ENCODE measurements at places on chromosomes 3 and 15.

GRCh38 chr3:114078126-114078525 lies 21.6 kb downstream of the QTRT2 start:
- DNase-seq = no peak

DNA sequence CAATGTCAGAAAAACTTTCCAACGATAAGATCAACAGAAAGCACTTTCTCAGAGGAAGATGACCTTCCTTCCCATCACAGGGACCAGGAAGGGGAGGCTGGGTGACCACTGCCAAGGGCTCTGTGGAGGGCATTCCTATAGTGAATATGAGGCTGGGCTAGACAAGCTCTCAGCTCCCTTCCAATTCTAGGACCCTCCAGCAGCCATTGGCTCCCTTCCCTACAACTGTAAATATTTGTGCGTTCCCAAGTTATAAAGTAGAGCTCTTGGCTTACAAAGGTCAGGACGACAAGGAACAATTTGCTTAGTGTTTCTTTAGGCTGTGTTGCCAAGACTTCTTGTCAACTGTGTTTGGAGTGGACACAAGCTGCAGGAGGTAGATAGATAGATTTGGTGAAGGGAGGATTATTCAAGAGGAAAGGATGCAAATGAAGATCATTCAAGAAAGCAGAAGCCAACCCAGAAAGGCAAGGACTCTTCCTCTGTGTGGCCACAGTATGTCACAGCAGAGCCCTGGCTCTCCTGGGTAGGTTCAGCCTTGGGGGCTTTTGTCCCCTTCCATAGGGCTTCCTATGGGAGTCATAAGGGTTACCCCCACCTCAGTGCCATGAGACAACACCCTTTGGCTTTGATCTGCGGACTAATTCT lies 223.6 kb upstream of the TLE3 start:
- DNase-seq = no peak

DNA sequence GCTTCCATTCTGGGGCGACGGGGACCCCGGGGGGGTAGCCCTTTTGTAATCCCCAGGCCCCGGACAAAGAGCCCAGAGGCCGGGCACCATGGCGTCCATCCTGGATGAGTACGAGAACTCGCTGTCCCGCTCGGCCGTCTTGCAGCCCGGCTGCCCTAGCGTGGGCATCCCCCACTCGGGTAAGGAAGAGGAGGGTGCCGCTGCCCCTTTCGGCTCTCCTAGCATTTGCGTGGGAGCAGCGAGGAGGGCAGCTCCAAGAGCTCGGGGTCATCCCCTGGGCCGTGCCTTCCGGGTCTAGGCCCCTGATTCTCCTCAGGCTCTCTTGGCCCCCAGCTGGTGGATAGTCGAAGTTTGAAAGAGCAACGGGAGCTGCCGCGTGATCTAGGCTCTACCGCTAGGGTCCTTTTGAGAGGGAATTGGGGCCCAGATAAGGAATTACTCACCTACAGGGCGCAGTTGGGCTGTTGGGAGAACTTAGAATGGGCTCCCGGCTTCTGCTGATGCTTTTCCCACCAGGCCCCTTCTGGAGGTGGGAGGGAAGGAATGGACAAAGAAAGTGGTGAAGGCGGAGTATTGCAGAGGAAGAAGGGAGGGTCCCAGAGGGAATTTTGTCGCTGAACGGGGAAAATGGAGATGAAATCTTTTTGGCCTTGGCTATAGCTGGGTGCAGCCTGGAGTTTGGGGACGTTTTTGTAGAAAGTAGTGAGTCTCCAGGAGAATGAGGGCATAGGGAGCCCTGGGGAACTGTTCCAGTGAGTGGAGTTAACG lies 615 bp downstream of the VPS18 start:
- peak; percentile 78 for DNase-seq

DNA sequence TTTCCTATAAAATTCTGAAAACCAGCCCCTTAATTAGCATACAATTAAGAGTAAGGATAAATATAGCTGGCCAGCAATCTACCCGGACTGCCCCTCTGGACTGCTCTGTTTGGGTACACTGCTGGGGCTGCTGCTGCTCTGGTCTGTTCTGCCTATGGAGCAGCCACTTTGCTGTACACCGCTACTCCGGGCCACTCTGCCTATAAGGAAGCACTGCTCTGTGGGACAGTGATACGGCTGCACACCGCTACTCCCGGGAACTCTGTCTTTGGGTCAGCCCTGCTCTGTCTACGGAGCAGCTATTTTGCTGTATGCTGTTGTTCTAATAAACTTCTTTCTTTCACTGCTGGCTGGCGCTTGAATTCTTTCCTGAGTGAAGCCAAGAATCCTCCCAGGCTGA lies 316.5 kb upstream of the PLSCR5 start:
- no peak for DNase-seq

GRCh38 chr15:31571676-31572075 lies 245.0 kb downstream of the KLF13 start:
- DNase-seq = no peak

GRCh38 chr3:171095063-171095462 lies 68.5 kb upstream of the SLC2A2 start:
- DNase-seq = no peak

DNA sequence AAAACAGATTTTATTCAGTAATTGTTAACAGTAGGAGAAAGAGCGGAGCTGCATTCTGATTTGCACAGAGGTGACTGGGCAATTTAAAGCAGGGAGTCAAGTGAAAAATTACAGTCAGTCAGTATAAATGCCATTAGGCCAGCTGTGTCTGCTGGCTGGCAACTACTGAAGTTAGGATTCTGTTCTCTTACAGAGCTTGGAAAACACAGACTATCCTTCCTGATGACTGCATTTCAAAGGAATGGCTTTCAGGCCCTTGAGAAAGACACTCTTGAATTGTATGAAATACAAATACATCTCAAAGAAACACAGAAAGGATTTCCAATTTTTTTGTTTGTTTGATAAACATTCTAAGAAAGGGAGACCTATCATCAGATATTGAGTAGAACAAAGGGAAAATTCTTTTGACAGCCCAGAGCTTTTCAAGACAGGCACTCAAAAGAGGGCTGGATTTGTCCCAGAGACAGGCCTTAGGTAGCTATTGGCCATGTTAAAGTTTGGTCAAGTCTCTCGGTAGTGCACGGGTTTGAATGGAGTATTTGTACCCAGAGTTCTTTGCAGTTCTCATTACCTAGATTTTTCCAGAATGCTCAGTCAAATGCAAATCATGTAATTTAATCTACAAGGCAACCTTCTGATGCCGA lies 551.2 kb upstream of the CCDC54 start:
- no peak for DNase-seq

DNA sequence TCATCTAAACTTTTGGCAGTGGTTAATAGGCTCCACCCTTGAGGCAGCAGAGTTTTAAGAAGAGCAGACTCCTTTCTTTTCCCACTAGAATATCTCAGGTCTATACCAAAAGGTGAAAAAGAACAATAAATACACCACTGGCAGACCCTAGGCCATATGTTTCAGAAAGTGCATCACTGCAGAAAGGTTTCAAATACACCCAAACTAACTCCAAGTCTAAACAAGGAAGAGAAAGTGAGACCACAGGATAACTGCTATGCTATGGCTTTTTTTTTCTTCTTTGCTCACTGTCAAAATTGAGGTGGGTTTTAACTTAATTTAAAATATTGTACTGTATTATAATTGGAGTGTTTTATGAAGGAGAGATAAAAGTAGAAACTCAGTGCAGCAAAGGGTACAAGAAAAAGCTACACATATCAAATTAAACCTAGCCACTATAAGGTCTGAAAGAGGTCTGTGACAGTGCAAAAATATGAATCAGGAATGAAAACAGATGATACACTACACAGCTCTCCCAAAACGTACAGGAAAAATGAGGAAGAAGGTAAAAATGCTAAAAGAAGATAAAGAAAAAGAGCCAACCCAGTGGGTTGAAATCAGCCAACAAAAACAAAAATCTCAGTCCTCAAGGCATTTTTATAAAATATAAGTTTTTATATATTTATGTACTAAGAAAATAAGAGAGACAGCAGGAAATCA lies 8.4 kb downstream of the SNX4 start:
- peak; percentile 7 for DNase-seq

- no peak for DNase-seq
Observed at GRCh38 chr3:100554373-100554676, 55.1 kb upstream of the ADGRG7 start.

DNA sequence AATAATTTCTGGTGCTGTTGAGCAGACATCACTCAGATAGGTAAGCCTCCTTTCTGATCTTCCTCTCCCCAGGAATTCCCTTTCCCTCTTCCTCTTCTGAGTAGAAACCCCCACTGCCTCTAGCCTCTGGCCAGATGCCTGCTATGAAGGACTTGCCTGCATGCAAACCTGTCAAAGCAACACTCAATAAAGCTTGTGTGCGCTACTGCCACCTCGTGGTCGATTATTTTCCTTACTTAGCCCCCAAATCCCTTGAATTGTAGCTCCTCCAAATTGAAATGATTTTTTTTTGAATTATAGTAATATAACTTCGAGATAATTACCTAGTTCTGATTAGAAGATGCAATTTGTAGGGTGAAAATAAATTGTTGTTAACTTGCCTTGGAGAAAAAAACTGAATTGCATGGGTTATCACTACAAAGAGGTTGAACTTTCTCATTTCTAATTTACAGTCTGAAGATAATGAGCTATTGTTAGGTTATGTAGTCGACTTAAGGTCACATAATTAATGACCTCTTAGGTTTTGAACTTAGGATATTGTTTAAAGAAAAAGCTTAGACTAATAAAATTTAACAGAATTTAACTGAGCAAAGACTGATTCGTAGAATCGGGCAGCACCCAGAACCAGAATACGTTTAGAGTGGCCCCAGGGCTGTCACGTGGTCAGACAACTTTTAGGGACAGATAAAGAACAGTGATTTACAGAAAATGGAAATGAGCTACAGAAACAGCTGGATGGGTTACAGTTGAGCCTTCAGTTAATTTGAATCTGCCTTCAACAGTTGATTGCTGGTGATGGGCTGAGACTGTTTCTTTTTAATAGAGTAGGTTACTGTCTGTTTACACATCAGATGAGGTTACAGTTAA lies 269.3 kb downstream of the ARPP21 start:
- DNase-seq = peak; percentile 23

- DNase-seq = no peak
Observed at GRCh38 chr15:80856809-80857377, 77.7 kb downstream of the CEMIP start.

GRCh38 chr15:69467636-69468035 lies 15.0 kb downstream of the RPLP1 start:
- DNase-seq = no peak

GRCh38 chr3:102619361-102619760 lies 184.5 kb downstream of the ZPLD1 start:
- no peak for DNase-seq

DNA sequence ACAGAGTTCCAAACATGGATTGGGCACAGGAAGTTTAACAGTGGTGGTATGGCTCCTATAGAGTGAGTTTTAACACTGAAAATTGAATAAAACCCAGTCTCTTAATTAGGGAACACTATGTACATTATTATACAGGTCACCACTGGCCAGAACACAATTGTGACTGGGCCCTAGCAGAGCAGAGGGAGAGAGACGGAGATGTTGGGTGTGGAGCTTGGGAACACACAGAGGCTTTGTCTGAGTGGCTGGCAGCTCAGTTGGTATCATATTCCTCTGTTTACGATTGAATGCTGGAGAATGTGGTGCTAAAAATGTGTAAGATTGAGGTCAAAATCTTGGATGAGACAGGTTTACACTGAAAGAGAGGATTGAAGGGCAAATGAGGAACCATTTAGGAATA lies 6.8 kb upstream of the MOBP start:
- no peak for DNase-seq

- DNase-seq = no peak
Observed at GRCh38 chr3:49867400-49867799, 2.3 kb downstream of the CAMKV start.

DNA sequence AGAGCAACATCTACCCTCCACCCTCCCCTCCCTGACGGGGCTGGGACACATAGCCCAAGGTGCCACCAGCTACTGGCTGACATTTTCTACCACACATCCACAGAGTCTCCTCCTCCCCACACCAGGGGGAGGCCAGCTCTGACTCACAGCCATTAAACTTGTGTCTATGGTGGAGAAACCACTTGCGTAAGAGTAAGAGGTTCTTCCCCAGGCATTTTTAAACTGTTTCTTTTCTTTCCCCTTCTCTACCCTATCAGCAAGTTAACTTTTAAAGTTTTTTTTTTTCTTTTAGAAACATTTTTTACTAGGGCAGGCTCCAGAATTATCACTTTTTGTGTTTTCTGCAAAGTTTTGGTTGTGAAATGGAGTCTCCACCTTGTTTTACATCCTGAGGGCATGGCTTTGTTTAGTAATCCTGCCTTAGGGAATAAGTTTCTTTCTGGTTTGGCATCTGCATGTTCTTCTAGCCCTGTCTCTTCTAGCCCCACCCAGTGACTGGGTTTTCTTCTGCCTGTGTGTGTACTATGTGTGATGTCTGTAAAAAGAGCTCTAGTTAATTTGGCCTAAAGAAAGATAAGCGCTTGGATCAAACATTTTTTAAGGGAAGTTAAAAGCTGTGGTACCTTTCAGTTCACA lies 148.8 kb upstream of the GADL1 start:
- no peak for DNase-seq

GRCh38 chr3:162956711-162957110 lies 1460.1 kb downstream of the OTOL1 start:
- DNase-seq = no peak

- no peak for DNase-seq
Observed at GRCh38 chr15:76752549-76752948, 152.6 kb downstream of the SCAPER start.

Measured in SK-N-SH (cell line).